ENCODE measurements at places on chromosomes 11 and 22. TPM values are rescaled to one million over a fixed set of nuclear protein-coding genes. Genes with fewer than 3 reads are reported as not detected.

DNA sequence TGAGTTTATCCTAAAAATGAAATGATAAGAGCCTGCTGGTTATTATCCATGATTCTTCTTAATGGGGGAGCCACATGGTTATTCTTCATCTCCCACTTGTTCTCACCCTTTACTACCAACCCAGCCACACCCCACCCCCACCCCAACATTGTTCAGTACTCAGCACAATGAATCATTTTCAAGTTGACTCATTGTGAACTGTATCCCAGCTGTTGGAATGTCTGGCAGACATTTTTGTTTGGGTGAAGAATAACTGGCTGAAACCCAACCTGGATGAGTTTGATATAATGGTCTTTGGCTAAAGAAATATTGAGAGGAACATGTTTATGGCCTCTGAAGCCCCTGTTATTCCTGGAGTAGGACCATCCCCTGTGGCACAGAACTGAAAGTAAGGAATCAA, 136.2 kb downstream of the ELP4 start:
- peaks cover 6% of the 10 kb centered on the region for H3K36me3 ChIP-seq
- H3K27me3 ChIP-seq, result no peaks in the 10 kb centered on the region

- DNase-seq, result no peak
- H3K4me1 ChIP-seq, result no peaks in the 10 kb centered on the region
- no peaks in the 10 kb centered on the region for H3K36me3 ChIP-seq
- no peak overlapping the region for H3K27ac ChIP-seq
- H3K4me3 ChIP-seq, result no peak overlapping the region
Observed at GRCh38 chr11:68106165-68106940, 14.8 kb downstream of the CHKA start.

DNA sequence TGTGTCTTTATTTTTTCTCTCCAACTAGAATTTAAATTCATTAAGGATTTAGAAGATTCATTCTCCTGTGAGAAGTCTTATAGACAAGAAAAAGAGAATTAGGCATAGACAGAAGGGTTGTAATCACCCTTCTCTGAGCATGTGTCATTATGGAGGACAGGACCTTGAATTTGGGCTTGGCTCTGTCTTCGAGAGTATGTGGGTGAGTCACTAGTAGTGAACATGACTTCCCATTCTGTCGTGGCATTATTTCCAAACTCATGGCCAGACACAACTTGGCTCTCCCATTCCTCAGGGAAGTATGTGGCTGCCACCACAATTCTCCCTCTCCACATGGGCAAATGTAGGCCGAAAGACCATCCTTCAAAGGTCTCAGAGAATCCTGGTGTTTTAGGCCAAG, 14.3 kb upstream of the ANKK1 start:
- no peaks in the 10 kb centered on the region for H3K4me1 ChIP-seq
- DNase-seq, result no peak
- peaks cover 8% of the 10 kb centered on the region for H3K36me3 ChIP-seq
- H3K27ac ChIP-seq, result no peak overlapping the region
- no peak overlapping the region for H3K4me3 ChIP-seq

DNA sequence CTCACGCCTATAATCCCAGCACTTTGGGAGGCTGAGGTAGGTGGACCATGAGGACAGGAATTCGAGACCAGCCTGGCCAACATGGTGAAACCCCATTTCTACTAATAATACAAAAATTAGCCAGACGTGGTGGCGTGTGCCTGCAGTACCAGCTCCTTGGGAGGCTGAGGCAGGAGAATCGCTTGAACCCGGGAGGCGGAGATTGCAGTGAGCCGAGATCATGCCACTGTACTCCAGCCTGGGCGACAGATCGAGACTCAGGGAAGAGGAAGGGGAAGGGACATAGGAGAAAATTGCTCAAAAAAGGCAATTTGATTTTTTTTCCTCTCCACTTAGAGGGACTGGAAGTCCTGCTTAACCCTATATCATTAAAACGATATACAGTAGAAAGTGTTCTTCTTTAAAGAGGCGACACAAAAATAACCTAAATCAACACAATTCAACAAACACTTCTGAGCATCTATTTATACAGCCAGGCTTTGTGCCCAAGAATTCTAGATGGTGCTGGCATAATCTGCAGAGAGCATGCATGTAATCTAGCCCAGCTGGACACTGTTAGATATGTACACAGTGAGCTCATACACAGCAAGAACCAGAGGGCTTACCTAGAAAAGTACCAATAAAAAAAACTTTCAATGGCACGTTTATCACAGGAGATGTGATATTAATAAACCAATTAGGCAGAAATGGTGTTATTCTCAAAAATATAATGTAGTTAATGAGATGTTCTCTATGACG, 20.9 kb upstream of the DENND5A start:
- no peaks in the 10 kb centered on the region for H3K27me3 ChIP-seq
- DNase-seq, result no peak
- H3K36me3 ChIP-seq, result peaks cover 17% of the 10 kb centered on the region
- no peak overlapping the region for H3K27ac ChIP-seq

Gene TPBGL
- total RNA-seq, result 0.12 TPM

Gene CRY2
- total RNA-seq, result 183 TPM

GRCh38 chr11:8808226-8808585, 102.8 kb upstream of the AKIP1 start:
- no peak for DNase-seq
- H3K4me1 ChIP-seq, result no peaks in the 10 kb centered on the region
- no peak overlapping the region for H3K4me3 ChIP-seq
- no peak overlapping the region for H3K27ac ChIP-seq

DNA sequence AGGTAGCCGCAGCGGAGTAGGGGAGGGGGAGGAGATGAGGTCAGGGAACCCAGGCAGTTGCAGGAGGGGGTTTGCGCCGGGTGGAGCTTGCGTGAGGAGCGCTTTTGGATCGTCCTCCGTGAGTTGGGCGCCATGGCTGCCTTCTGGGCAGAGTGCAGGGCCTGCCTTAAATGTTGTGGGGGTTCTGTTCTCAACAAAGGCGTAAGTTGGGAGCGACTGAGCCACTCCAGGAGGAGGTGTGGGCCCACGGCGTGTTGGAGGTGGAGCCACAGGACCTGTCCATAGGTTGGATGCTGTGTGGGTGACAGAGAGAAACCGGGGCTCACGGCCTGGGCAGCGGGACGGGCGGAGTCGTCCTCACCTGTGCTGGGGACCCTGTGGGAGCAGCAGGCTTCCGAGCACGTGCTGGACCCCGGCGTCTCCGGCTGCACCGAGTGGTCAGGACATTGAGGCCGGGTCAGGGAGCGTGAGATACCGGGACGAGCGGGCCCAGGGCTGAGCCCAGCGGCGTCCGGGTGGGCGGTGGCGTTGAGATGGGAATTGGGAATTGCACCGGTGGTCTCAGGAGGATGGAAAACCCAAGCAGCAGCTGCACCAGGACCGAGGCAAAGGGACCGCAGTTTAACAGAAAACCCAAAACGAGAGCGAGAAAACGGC, 977 bp upstream of the PGGHG start:
- H3K4me1 ChIP-seq, result peaks cover 23% of the 10 kb centered on the region
- peak overlapping the region; percentile 79 for H3K27ac ChIP-seq
- no peaks in the 10 kb centered on the region for H3K36me3 ChIP-seq
- no peak for DNase-seq

GRCh38 chr22:48154943-48155240, 1392.4 kb downstream of the TBC1D22A start:
- no peaks in the 10 kb centered on the region for H3K4me1 ChIP-seq
- no peak for DNase-seq

- DNase-seq, result no peak
- H3K4me3 ChIP-seq, result peak overlapping the region; percentile 82
- peaks cover 100% of the 10 kb centered on the region for H3K4me1 ChIP-seq
- H3K36me3 ChIP-seq, result peaks cover 17% of the 10 kb centered on the region
- H3K27ac ChIP-seq, result peak overlapping the region; percentile 96
Observed at GRCh38 chr22:36369004-36369921, 18.5 kb downstream of the MYH9 start.

Gene OR2AT4
- total RNA-seq, result not detected

- H3K27ac ChIP-seq, result no peak overlapping the region
Observed at GRCh38 chr11:1353383-1354124, 36.2 kb upstream of the BRSK2 start.

Gene GGTLC3
- total RNA-seq, result not detected

Gene UPK3A
- total RNA-seq, result not detected

GRCh38 chr11:68047437-68048290, 8.8 kb downstream of the TCIRG1 start:
- H3K27ac ChIP-seq, result no peak overlapping the region
- H3K4me1 ChIP-seq, result no peaks in the 10 kb centered on the region
- no peak for DNase-seq
- H3K4me3 ChIP-seq, result no peak overlapping the region
- no peaks in the 10 kb centered on the region for H3K27me3 ChIP-seq
- H3K36me3 ChIP-seq, result peaks cover 56% of the 10 kb centered on the region

DNA sequence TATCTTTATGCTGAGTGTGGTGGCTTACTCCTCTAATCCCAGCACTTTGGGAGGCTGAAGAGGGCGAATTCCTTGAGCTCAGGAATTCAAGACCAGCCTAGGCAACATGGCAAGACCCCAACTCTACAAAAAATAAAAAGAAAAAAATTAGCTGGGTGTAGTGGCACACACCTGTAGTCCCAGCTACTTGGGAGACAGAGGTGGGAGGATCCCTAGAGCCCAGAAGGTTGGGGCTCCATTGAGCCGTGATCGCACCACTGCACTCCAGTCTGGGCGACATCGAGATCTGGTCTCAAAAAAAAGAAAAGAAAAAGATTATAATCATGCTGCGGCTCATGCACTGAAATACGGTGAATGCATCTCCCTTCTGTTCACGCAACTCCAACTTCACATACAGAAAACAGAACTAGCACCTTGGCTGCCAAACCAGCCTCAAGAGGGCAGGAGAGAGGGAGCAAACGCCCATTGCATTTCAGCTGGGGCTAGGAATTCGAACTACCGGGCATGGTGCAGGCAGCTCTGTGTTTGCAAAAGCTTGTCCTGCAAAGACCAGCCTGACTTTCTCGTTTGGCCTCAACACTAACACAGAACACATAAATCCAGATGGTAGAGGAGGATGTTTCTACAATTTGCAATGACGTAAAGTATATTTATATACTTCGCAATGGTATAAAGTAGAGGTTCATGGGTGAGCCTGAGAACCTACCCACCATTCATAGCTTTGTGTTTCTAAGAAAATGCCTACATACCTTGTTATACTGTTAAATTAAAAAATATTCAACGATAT, 6.3 kb upstream of the SYNGR1 start:
- peaks cover 5% of the 10 kb centered on the region for H3K27me3 ChIP-seq
- no peak overlapping the region for H3K4me3 ChIP-seq
- no peak overlapping the region for H3K27ac ChIP-seq
- H3K36me3 ChIP-seq, result no peaks in the 10 kb centered on the region
- no peaks in the 10 kb centered on the region for H3K4me1 ChIP-seq
- peak; percentile 57 for DNase-seq

Gene CNTF
- total RNA-seq, result 4.9 TPM

GRCh38 chr11:15929371-15929901, 426.9 kb downstream of the SOX6 start:
- no peak for DNase-seq
- no peak overlapping the region for H3K4me3 ChIP-seq
- H3K4me1 ChIP-seq, result no peaks in the 10 kb centered on the region

- no peaks in the 10 kb centered on the region for H3K4me1 ChIP-seq
- no peak overlapping the region for H3K27ac ChIP-seq
- no peak overlapping the region for H3K4me3 ChIP-seq
- H3K27me3 ChIP-seq, result peaks cover 2% of the 10 kb centered on the region
- no peak for DNase-seq
Observed at GRCh38 chr11:4559527-4560440, 14.8 kb downstream of the OR52M1 start.

Gene MACROD1
- 5.6 TPM for total RNA-seq

Gene BRSK2
- 0.42 TPM for total RNA-seq

DNA sequence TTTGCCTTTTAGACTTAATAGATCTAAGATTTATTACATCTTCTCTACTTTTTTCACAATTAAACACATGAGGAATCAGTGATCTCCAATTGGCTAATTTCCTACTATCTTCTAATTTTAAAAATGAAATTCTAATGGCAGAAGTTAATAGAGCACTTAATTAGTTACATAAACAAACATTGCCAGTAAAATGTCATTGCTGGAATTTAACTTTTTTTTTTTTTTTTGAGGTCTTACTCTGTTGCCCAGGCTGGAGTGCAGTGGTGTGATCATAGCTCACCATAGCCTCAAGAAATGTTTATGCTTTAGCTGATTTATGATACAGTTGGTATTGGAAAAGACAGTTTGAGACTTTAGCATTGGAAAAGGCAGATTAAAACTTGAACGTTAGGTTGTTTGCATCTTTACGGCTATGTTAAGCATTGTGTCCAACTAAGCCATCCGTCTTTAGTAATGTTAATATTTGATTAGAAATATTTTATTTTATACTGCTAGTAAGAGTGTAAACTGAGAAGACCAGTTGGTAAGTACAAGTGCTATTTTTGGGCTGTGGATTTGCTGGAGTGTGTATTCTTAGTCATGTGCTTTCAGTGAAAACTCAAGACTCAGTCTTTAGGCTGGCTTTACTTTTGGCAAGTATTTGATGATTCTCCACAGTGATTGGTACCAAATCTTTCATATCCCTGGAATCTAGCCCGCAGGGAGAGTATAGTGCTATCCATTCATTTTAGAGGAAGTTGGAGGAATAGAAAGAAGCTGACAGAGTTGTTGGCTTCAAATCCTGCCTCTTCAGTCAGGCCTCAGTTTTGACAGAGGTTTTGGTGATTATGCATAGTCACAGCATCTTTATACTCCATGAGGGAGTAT, 4.5 kb downstream of the ANO5 start:
- no peaks in the 10 kb centered on the region for H3K36me3 ChIP-seq
- H3K4me3 ChIP-seq, result no peak overlapping the region
- H3K27ac ChIP-seq, result no peak overlapping the region
- H3K4me1 ChIP-seq, result no peaks in the 10 kb centered on the region
- H3K27me3 ChIP-seq, result no peaks in the 10 kb centered on the region
- DNase-seq, result no peak

GRCh38 chr11:107651672-107652071, 60.2 kb downstream of the SLN start:
- no peak for DNase-seq
- no peak overlapping the region for H3K4me3 ChIP-seq
- peaks cover 2% of the 10 kb centered on the region for H3K27me3 ChIP-seq
- H3K36me3 ChIP-seq, result no peaks in the 10 kb centered on the region
- H3K27ac ChIP-seq, result no peak overlapping the region

GRCh38 chr11:20088397-20089225, 71.7 kb downstream of the DBX1 start:
- no peaks in the 10 kb centered on the region for H3K4me1 ChIP-seq
- H3K27ac ChIP-seq, result no peak overlapping the region
- no peaks in the 10 kb centered on the region for H3K27me3 ChIP-seq
- DNase-seq, result no peak
- H3K36me3 ChIP-seq, result no peaks in the 10 kb centered on the region

- H3K27me3 ChIP-seq, result no peaks in the 10 kb centered on the region
- H3K4me1 ChIP-seq, result peaks cover 41% of the 10 kb centered on the region
- no peaks in the 10 kb centered on the region for H3K36me3 ChIP-seq
- H3K27ac ChIP-seq, result no peak within 1 kb of the TSS
Observed at GRCh38 chr11:69293819-69294505, at the start of gene MYEOV. Gene MYEOV (plus strand): TSS chr11:69294155. CDS start chr11:69295355, 1,200 bp downstream.

Measured in CD4-positive, CD25-positive, alpha-beta regulatory T cell (primary cell).